Neuronal stem cell (in vitro differentiated cells): ENCODE measurements at places on chromosomes 3 and 15.
A peak's percentile ranks its signal among the peaks of the same experiment; 100 is the strongest.

- H3K27ac ChIP-seq, result no peak overlapping the region
- H3K27me3 ChIP-seq, result no peaks in the 10 kb centered on the region
- H3K4me3 ChIP-seq, result no peak overlapping the region
- peaks cover 4% of the 10 kb centered on the region for H3K4me1 ChIP-seq
- no peaks in the 10 kb centered on the region for H3K36me3 ChIP-seq
Measured at GRCh38 chr15:67253101-67253500, 1.4 kb downstream of the AAGAB start.

- no peak for DNase-seq
- no peak overlapping the region for H3K27ac ChIP-seq
- H3K4me3 ChIP-seq, result no peak overlapping the region
Measured at GRCh38 chr15:88014454-88015160, 241.9 kb downstream of the NTRK3 start.

DNA sequence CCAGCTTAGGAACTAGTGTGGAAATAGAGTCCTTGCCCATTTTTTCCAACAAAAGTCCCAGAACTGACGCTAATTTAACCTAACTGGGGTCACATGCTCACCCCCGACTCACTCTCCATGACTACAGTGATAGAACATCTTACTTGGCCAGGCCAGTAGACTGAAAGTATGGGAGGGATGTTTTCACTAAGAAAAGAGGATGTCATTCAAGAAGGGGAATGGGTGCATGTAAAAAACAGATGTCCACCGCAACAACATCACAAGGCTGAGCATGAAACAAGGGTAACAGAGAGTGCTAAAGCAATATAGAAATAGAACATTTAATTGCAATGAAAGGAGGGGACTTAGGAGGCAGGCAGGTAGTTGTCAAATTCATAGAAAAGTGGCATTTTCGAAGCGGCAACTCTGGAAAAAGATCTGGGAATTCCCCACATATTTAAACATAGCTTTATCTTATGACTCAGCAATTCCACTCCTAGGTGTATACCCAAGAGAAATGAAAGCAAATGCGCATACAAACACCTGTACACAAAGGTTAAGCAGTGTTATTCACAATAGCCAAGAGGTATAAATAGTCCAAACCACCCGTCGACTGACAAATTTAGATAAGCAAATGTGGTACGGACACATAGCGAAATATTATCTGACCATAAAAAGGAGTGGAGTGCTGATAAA is 41.1 kb upstream of the UBE2E2 start:
- no peak for DNase-seq
- H3K4me3 ChIP-seq, result no peak overlapping the region
- no peaks in the 10 kb centered on the region for H3K4me1 ChIP-seq
- no peak overlapping the region for H3K27ac ChIP-seq
- no peaks in the 10 kb centered on the region for H3K27me3 ChIP-seq

DNA sequence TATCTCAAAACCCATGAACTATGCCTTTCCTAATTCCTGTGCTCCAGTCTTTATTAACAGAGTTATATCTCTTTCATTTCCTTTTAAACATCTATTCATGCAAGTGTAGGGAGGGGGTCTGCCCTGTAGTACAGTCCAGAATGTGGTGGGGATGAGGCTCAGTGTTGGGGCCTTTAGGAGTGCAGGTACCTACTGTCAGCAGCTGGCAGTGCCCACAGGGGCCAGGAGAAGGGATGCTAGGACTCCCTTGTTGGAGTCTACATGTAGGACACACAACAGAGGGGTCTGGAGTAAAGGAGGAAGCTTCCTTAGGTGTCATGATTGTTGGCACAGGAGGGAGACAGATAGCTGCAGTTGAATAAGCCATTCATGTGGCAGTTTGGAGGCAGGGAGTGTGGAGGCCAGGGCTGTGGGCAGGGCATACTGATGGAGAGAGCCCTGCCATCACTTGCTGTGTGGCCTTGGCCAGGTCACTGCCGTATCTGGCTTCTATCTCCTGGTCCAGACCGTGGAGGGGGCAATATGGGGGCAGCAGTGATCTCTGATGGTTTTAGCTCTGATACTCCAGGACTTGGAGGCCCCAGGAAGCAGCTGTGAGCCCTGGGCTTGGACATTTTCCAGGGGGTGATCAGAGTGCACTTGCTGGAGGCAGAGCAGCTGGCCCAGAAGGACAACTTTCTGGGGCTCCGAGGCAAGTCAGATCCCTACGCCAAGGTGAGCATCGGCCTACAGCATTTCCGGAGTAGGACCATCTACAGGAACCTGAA is 29.5 kb downstream of the ESYT3 start:
- DNase-seq, result no peak
- H3K36me3 ChIP-seq, result no peaks in the 10 kb centered on the region
- peaks cover 13% of the 10 kb centered on the region for H3K27me3 ChIP-seq
- no peak overlapping the region for H3K4me3 ChIP-seq
- no peak overlapping the region for H3K27ac ChIP-seq
- no peaks in the 10 kb centered on the region for H3K4me1 ChIP-seq

DNA sequence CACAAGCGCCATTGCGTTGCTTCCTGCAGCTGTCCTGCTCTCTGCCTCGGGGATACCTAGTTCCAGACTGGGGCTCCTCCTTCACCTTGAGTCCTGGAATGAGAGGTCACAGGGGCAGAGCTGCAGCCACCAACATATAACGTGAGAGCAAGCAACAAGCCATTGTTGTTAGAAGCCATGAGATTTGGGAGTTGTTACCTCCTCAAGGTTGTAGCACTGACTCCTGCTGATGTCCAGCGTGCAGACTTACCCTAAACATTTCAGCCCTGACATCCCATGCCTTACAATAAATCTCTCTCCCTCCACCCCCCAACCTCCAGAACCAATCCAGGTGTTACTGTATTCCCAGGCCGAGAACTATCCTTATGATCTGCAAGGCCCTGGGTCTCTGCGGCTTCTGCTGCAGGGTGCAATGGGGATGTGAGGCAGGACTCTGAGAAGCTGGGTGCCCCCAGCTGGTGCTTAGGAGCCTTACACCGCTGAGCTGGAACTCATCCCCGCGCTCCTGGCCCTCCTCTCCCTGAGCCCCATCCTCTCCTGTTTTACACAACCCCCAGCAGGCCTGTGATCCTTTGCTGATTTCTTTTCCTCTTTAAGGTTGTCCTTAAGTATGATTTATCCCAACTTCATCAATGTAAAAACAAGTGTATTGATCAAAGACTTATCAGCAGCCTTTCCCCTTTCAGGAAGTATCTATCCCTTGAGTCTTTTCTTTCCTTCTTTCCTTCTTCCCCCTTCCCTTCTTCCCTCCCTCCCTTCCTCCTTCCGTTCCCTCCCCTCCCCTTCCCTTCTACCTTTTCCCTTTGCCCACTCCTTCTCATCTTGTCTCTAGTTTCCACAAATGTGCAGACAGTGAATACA is 84.2 kb upstream of the ABHD2 start:
- no peak overlapping the region for H3K4me3 ChIP-seq
- H3K27me3 ChIP-seq, result no peaks in the 10 kb centered on the region
- peak; percentile 32 for DNase-seq

- H3K4me3 ChIP-seq, result no peak overlapping the region
- H3K27me3 ChIP-seq, result no peaks in the 10 kb centered on the region
- no peak overlapping the region for H3K27ac ChIP-seq
- no peak for DNase-seq
- peaks cover 9% of the 10 kb centered on the region for H3K36me3 ChIP-seq
Measured at GRCh38 chr3:47001731-47002170, 22.3 kb downstream of the NBEAL2 start.

DNA sequence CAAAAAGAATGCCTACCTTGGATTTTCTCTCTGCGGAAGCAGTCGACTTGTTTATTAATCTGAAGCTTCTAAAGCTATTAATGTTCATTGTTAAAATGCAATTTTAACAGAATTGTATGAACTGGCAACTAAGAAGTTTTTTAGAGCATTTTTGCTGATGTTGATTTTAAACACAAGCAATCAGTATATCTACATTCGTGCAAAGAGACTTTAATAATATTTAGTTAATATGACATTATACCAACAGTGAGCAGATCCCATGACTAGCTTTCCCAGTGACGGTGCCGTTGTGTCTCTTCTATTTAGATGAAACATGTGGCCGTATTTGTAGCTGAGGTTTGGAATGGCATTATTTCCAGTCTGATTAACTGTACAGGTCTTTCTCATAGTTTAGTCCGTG is 88.0 kb downstream of the PEX5L start:
- no peak overlapping the region for H3K27ac ChIP-seq
- DNase-seq, result no peak
- H3K4me3 ChIP-seq, result no peak overlapping the region
- H3K4me1 ChIP-seq, result no peaks in the 10 kb centered on the region

- DNase-seq, result no peak
- no peaks in the 10 kb centered on the region for H3K4me1 ChIP-seq
- no peaks in the 10 kb centered on the region for H3K36me3 ChIP-seq
- H3K27me3 ChIP-seq, result no peaks in the 10 kb centered on the region
Measured at GRCh38 chr3:151660885-151661284, 72.8 kb upstream of the AADACL2 start.

DNA sequence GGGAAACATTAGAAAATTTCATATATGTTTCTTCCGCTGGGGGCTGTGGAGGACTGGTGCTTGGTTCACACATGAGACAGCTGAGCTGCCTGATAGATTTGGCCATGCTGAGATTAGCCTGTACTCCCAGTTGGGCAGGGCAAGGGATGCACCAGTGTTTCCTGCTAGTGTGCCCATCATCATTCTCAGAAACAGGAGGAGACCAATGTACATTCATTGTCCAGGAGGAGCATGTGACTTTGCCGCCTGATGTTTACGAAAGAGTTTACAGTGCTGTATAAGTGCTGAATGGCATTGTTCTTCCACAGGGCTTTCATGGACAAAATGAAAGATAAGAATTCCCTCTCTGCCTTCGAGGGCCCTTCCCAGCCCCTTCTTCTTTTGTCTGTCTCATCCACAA is 311.1 kb upstream of the THBS1 start:
- H3K27ac ChIP-seq, result no peak overlapping the region
- no peaks in the 10 kb centered on the region for H3K27me3 ChIP-seq
- no peaks in the 10 kb centered on the region for H3K4me1 ChIP-seq
- no peaks in the 10 kb centered on the region for H3K36me3 ChIP-seq
- DNase-seq, result no peak
- H3K4me3 ChIP-seq, result no peak overlapping the region

GRCh38 chr3:39103324-39103693 is 4.1 kb downstream of the GORASP1 start:
- peaks cover 7% of the 10 kb centered on the region for H3K4me1 ChIP-seq
- peaks cover 10% of the 10 kb centered on the region for H3K36me3 ChIP-seq
- no peak overlapping the region for H3K4me3 ChIP-seq
- no peak for DNase-seq
- H3K27me3 ChIP-seq, result no peaks in the 10 kb centered on the region

DNA sequence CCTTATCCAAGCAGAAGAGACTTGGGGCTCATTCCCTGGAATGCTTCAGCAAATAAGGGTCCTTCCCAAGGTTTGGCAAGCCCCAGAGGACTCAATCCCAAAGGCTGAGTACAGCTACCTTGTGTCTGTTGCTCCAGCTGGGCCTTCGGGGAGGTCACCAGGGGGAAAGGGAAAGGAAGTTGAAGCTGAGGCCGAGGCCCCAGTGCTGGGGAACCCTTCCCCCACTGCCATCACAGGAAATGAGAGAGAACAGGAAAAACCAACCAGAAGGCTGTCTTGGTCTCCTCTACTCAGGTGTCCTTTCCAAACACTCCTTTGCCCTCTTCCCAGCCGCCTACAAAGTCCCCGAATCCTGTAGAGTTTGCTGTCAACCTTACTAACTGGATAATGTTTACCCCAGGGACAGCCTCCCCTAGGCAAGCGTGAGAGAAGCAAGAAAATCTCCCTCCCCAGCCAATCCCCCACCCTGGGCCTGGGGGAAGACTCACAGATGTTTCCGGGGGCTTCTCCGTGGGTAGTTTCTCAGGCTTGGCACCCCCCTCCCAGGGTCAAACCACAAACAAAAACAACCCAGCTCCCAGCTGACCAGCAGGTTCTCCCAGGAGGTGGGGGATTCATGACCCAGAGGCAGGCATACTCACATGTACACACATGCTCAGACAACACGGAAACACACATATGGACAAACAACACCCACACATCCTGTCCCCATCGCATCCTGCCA is 5.5 kb downstream of the CSRNP1 start:
- no peak for DNase-seq
- no peak overlapping the region for H3K27ac ChIP-seq
- peaks cover 48% of the 10 kb centered on the region for H3K4me1 ChIP-seq

- H3K27me3 ChIP-seq, result peaks cover 22% of the 10 kb centered on the region
- no peaks in the 10 kb centered on the region for H3K36me3 ChIP-seq
- H3K4me3 ChIP-seq, result no peak overlapping the region
- no peak for DNase-seq
- H3K27ac ChIP-seq, result no peak overlapping the region
- no peaks in the 10 kb centered on the region for H3K4me1 ChIP-seq
Measured at GRCh38 chr3:168157099-168157700, 61.5 kb upstream of the GOLIM4 start.

DNA sequence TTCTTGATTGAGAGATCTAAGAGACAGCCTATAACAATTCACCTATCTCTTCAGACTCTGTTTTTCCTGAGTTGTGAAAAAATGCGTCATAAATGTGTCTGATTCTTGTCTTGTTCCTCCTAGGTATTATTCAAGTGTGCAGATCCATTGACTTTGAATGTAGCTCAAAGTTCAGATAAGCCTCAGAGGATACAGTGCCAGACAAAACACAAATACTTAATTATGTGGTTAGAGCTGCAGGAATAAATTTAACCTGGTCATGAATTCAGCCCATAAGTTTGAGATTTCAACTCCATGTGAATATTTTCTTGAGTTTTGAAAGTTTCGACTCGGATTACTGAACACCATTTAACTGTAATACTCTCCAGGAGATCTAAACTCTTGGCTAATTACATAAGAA is 174.0 kb downstream of the ECT2 start:
- H3K27ac ChIP-seq, result no peak overlapping the region
- H3K4me3 ChIP-seq, result no peak overlapping the region
- H3K36me3 ChIP-seq, result no peaks in the 10 kb centered on the region
- no peak for DNase-seq
- no peaks in the 10 kb centered on the region for H3K4me1 ChIP-seq
- H3K27me3 ChIP-seq, result no peaks in the 10 kb centered on the region

GRCh38 chr15:70083946-70084345 is 13.8 kb downstream of the TLE3 start:
- H3K4me1 ChIP-seq, result peaks cover 57% of the 10 kb centered on the region
- peaks cover 5% of the 10 kb centered on the region for H3K36me3 ChIP-seq
- no peak for DNase-seq
- H3K4me3 ChIP-seq, result no peak overlapping the region
- no peak overlapping the region for H3K27ac ChIP-seq

DNA sequence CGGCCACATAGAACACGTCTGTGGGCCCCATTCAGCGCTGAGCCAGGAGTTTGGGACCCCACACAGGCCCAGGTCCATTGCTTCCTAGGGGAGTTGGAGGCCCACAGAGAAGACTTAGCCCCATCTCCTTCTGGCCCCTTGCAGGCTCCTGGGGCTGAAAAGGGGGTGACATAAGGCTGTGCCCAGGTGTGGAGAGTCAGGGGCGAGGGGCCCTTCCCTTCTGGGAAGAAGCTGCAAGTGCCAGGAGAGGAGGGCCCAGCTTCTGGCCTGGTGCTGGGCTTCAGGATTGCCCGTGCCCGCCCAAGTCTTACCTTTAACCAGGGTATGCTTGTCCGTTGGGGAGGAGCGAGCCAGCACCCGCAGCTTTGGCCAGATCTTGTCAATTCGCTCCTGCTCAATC is 28.9 kb upstream of the SEC13 start:
- H3K36me3 ChIP-seq, result no peaks in the 10 kb centered on the region
- no peaks in the 10 kb centered on the region for H3K4me1 ChIP-seq
- H3K27ac ChIP-seq, result no peak overlapping the region
- H3K4me3 ChIP-seq, result no peak overlapping the region
- peaks cover 78% of the 10 kb centered on the region for H3K27me3 ChIP-seq

- H3K27ac ChIP-seq, result no peak overlapping the region
- H3K4me3 ChIP-seq, result no peak overlapping the region
- H3K36me3 ChIP-seq, result no peaks in the 10 kb centered on the region
- DNase-seq, result peak; percentile 44
- H3K27me3 ChIP-seq, result no peaks in the 10 kb centered on the region
Measured at GRCh38 chr15:67685008-67685599, 140.2 kb upstream of the SKOR1 start.
